ENCODE measurements at places on chromosomes 16 and 17.

GRCh38 chr17:52395308-52395707 is 236.8 kb upstream of the CA10 start:
- DNase-seq: no peak

GRCh38 chr17:34930283-34930682 is 31.0 kb downstream of the CCT6B start:
- no peak for DNase-seq

DNA sequence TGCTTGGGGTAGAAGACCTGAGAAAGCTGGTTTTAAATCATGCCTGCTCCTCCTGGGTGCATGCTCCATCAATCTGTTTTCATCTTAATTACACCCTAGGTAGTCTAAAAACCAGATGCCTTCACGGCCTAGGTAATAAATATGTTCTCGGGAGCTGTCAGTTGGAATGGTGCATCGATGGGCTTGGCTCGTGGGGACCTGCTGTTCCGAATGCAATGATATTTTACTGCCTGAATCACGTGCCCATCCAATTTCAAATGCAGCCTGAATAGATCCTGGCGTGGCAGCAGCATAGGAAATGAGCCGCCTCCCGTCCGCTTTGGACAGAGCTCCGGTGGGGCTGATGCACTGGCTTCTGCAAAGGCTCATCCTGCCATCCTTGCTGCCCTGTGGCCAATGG is 18.8 kb upstream of the FAAP100 start:
- DNase-seq: no peak

- DNase-seq: no peak
Observed at GRCh38 chr17:1907216-1907631, 77.4 kb downstream of the RPA1 start.

GRCh38 chr17:5115673-5116651 is at the start of gene USP6:
Gene USP6, plus strand, starts transcription at chr17:5116032. Its CDS starts 14,336 bp downstream, at chr17:5130368.
- no peak for DNase-seq

GRCh38 chr17:975371-975915 is 4.1 kb downstream of the NXN start:
- no peak for DNase-seq
